Activated T-helper 1 cell treated with anti-CD3 and anti-CD28 coated beads, Interleukin-12 subunit alpha, Interleukin-12 subunit beta, Interleukin-2, Interleukin-4 antibody, amounts not matched to agents 30 ng/mL and 10 ng/mL and 1 ng/mL, durations not matched to agents 14 hours and 24 hours and 36 hours (primary cell): ENCODE measurements at places on chromosomes 5 and 9. TPM values are rescaled to one million over a fixed set of nuclear protein-coding genes. Genes with fewer than 3 reads are reported as not detected.

The PCDHB14 gene
- total RNA-seq: not detected in 2 replicates

The BTNL8 gene
- total RNA-seq: not detected in 2 replicates

DNA sequence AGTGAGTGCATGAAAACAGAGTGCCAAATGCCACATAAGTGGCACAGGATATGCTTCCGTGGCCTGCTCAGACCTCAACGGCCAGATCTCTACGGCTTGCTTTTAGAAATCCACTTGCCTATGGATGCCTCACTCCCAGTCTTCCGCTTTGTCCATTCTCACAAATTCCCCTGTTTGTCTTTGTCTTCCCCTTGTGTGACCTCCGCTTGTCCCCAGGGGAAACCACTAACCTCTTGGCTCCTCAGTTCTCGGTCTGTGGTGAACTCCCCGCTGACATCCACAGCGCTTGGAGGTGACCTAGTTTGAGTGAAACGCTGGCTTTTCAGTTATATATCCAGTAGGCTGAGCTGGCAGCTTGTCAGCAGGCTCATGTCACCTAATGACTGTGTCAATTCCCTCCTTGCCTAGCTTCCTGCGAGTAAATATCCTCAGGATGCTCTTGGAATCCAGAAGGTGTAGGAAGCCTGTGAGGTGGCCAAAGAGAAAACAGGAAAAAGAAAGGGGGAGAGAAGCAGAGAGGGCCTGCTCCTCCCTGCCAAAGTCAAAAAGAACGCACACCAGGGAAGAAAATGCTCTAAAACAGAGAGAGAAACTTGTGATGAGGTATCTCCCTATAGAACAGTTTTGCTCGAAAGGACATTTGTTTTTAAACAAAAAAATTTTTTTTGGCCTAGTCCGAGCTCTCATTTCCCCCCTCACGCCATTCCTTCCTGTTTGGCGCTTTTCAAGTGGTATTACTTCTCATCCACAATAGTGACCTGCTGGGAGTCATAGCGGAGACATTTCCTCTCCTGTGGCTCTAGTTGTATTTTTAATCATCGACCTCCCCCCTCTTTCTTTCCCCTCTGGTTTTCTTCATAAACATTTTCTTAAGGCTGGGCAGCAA is 101.6 kb upstream of the SPRY4 start:
- peak overlapping the region; percentile 19 for H3K27ac ChIP-seq
- no peak overlapping the region for H3K4me3 ChIP-seq
- H3K27me3 ChIP-seq: peaks cover 2% of the 10 kb centered on the region

- H3K36me3 ChIP-seq: no peaks in the 10 kb centered on the region
- no peak overlapping the region for H3K4me3 ChIP-seq
- H3K27me3 ChIP-seq: peaks cover 2% of the 10 kb centered on the region
- no peaks in the 10 kb centered on the region for H3K4me1 ChIP-seq
- no peak overlapping the region for H3K27ac ChIP-seq
- no peak for DNase-seq
These were observed 135.4 kb upstream of the RASEF start for GRCh38 chr9:83198371-83198770.

DNA sequence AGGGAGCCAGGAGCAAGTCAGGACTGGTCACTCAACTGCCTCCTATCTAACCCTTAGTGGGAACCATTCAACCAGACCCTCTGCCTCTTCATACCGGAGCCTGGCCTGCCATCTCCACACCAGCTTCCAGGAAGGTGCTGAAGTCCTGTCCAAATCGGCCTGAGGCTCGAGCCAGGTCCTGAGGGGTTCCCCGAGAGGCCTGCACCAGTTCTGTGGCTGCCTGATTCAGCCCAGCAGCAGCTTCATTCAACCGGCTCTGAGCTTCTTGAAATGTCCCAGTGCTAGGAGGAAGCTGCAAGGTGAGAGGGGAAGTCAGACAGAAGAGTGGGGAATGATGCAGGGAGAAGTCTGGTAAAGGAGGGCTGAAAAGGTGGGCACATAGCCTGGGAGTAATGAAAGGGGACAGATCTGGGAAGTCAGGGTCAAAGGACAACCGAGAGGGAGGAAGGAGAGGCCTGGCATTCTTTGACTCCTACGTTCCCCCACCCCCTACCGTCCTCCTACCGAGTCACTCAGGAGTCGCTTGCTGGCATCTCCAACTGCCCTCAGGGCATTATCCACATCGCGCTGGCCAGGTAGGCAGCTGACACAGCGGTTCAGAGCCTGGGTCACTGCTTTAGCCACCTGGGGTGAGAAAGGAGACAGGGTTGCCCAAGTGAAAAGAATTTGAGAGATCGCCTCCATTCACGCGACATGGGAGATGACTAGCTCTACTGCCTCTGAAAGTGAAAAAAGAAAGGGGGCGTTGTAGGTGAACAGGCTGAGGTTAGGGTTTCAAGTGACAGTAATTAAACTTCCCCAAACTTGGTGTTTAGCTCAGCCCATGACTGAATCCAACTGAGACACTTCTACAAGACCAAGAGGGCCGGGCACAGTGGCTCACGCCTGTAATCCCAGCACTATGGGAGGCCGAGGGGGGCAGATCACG is 20.2 kb downstream of the TLN1 start:
- no peak for DNase-seq
- H3K27ac ChIP-seq: no peak overlapping the region
- H3K4me1 ChIP-seq: peaks cover 5% of the 10 kb centered on the region
- no peak overlapping the region for H3K4me3 ChIP-seq
- H3K36me3 ChIP-seq: peaks cover 80% of the 10 kb centered on the region

- no peak within 1 kb of the TSS for H3K4me3 ChIP-seq
- peak within 1 kb of the TSS; percentile 48 for H3K27ac ChIP-seq
- no peaks in the 10 kb centered on the region for H3K36me3 ChIP-seq
- H3K4me1 ChIP-seq: no peaks in the 10 kb centered on the region
These were observed at the start of gene MARCHF11 for GRCh38 chr5:16179511-16179935. TSS of gene MARCHF11 (minus strand) at chr5:16179791. CDS start at chr5:16179575, 216 bp downstream.

DNA sequence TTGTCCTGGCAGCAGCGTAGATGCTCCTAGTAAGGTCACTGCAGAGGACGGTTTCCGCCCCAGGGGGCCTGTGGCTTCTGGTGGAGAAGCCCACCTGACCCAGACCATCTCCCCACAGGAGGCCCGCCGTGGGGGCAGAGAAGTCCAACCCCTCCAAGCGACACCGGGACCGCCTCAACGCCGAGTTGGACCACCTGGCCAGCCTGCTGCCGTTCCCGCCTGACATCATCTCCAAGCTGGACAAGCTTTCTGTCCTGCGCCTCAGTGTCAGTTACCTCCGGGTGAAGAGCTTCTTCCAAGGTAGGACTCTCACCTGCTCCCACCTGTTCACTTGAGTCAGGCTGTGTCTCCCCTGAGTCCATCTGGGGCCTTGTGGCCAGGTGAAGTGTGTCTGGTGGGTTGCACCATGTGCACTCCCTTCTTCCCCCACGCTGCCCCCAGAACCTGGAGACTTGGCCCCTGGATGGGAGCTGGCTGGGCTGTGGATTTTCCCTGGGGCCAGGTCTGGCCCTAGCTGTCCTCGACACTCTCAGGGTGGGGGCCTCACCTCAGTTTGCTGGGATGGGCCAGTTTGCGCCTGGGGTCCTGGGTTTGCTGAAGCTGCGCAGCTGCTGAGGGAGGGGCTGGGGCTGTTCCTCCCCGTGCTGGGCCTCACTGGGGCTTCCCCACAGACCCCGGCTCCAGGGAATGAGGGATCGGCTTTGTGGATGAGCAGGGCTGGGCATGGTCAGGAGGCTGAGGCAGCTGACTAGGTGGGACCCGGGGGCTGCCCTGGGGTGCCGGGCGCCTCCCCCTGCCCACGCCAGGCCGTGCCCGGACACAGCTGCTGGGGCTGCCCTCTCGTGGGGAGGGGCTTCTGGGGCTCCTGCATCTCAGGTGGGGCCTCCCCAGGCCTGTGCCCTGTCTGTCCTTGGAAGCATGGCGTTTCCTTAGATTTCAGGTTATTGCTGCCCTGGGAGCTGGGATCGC is 32.4 kb downstream of the AHRR start:
- H3K27ac ChIP-seq: no peak overlapping the region
- DNase-seq: no peak
- H3K27me3 ChIP-seq: no peaks in the 10 kb centered on the region
- H3K36me3 ChIP-seq: peaks cover 16% of the 10 kb centered on the region

DNA sequence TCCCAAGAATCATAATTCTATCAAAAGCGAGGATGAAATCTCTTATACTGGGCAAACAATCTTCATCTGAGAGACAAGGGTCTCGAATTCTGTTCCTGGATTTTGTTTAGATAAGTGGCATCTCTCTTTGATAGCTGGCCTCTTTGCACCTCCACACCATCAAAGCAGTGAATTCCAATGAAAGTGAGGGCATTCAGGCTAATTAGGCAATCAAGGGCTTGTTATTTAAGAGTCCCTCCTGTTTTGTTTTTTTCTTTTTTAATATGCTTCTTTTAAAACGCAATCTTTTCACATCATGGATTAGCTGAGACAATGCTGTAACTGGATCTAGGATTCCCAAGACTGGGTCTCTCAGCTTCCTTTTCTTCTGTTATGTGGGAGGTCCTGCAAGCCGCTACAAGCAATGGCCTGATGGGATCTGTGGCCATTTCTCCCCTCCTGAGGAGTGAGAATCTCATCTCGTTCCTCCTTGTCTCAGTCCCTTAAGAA is 67.9 kb downstream of the TNC start:
- DNase-seq: no peak
- no peak overlapping the region for H3K4me3 ChIP-seq
- H3K4me1 ChIP-seq: no peaks in the 10 kb centered on the region
- H3K27me3 ChIP-seq: peaks cover 19% of the 10 kb centered on the region
- no peaks in the 10 kb centered on the region for H3K36me3 ChIP-seq
